NCI-H1048 (cell line): ENCODE measurements at places on chromosomes 2 and 18.

- DNase-seq: no peak
These were observed 50.0 kb upstream of the ATG16L1 start for GRCh38 chr2:233201258-233202013.

- no peak for DNase-seq
These were observed 832.6 kb upstream of the ZEB2 start for GRCh38 chr2:145352484-145352883.

DNA sequence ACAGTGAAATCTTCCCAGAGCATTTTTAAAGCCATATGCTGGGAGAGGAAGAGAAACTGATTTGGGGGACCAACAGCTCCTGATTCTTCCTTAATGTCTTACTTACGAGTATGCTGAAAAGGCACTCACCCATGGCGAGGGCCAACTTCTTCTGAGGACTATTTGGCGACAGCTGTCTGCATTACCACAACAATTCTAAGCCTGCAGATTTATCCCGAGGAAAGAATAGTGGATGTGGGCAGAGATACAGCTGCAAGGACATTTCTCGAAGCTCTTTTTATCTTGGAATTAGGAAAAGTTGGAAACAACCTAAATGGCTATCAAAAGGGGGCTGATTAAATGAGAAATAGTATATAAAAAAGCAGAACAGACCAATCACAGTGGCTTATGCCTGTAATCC lies 40.3 kb upstream of the FHL2 start:
- no peak for DNase-seq

- DNase-seq: no peak
These were observed 123.9 kb upstream of the FAM117B start for GRCh38 chr2:202510911-202511310.

GRCh38 chr2:239934571-239935171 lies 90.5 kb downstream of the NDUFA10 start:
- DNase-seq: peak; percentile 31

GRCh38 chr2:48235076-48235475 lies 294.9 kb upstream of the STON1 start:
- DNase-seq: no peak

- no peak for DNase-seq
These were observed 40.5 kb upstream of the ATG16L1 start for GRCh38 chr2:233210843-233211547.

- no peak for DNase-seq
These were observed 4.2 kb downstream of the STAT1 start for GRCh38 chr2:191009541-191010374.

- no peak for DNase-seq
These were observed 45.0 kb upstream of the AGPS start for GRCh38 chr2:177347570-177347969.

GRCh38 chr2:180618570-180618969 lies 361.8 kb upstream of the UBE2E3 start:
- no peak for DNase-seq

- no peak for DNase-seq
These were observed 179.5 kb downstream of the CELF4 start for GRCh38 chr18:37385846-37386778.

GRCh38 chr18:70289351-70290312 lies 787 bp downstream of the SOCS6 start:
- no peak for DNase-seq

- DNase-seq: no peak
These were observed 179.5 kb downstream of the SMAD2 start for GRCh38 chr18:47750889-47751423.

- DNase-seq: no peak
These were observed 63.5 kb upstream of the RPE start for GRCh38 chr2:209938906-209939305.

DNA sequence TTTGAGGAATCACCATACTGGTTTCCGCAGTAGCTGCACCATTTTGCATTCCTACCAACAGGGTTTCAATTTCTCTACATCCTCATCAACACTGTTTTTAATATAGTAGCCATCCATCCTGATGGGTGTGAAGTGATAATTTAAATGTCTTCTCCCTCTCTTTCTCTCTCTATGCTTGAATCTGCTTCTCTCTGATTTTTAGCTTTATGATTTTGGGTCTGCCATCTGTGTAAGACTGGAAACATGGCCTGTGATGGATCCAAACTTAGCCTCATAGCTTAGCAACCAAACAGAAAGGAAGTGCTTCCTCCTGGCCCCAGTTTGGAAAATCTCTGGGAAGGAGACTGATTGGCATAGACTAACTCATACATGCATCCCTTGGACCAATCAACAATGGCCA lies 33.7 kb upstream of the OSBPL6 start:
- no peak for DNase-seq

DNA sequence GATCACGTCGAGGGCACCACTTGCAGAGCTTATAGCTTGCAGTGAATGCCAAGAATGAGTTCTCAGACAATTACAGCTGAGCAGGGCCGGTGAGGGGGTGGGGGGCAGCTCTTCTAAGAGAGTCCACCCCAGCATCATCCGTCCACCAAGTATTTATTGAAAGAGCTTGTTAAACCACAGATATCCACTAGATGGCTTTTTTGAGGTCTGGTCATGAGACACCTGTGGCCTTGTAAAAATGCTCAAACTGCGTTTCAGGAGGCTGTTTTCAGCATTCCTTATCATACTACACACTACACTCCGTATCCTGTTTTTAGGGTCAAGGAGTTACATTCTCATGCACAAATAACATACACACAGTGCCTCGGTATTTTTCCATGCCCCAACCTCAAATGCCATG lies 51.5 kb downstream of the DNAJC10 start:
- no peak for DNase-seq

- no peak for DNase-seq
These were observed 12.2 kb downstream of the RNASEH1 start for GRCh38 chr2:3545788-3546478.

- no peak for DNase-seq
These were observed 155.1 kb upstream of the CELF4 start for GRCh38 chr18:37720663-37721062.

- DNase-seq: no peak
These were observed 15.4 kb upstream of the REG1B start for GRCh38 chr2:79103214-79103613.

DNA sequence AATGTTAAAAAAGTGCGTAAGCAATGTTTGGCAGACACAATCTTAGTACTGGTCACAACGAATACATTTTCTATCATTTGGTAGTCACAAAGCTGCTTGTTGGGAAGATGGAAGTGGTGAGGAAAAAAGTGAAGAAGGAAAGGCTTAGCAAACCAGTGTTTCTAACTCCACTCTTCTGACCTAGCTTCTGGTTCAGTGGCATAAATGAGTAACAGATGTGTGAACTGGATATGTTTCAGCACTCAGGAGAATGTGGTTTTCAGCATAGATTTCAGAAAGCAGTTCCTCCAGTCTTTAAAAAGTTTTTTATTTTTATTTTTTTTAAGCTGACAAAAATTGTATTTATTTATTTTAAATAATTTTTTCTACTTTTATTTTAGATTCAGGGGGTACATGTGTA lies 357.1 kb downstream of the CPS1 start:
- DNase-seq: no peak

GRCh38 chr18:54828986-54829385 lies 709 bp downstream of the RAB27B start:
- DNase-seq: no peak

GRCh38 chr18:67417864-67418523 lies 98.5 kb downstream of the DSEL start:
- no peak for DNase-seq

GRCh38 chr18:46677611-46678010 lies 20.6 kb upstream of the LOXHD1 start:
- no peak for DNase-seq

- DNase-seq: no peak
These were observed 56.9 kb downstream of the DGKD start for GRCh38 chr2:233411162-233411561.
